ENCODE measurements at places on chromosomes 7 and 10.

GRCh38 chr7:73706126-73707044 lies 13.1 kb downstream of the STX1A start:
- DNase-seq = no peak

DNA sequence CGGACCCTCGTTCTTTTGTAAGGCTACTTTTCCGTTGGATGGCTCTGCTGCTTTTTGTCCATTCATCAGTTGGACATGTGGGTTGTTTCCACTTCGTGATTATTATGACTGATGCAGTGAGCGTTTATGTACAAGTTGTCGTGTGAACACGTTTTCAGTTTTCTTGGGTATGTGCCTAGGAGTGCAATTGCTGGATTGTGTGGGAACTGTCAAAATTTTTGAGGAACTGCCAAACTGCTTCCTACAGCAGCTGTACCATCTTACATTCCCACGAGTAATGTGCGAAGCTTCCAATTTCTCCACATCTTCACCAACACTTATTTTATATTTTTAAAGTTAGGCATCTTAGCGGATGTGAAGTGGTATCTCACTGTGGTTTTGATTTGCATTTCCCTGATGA lies 10.4 kb downstream of the FKBP6 start:
- no peak for DNase-seq

DNA sequence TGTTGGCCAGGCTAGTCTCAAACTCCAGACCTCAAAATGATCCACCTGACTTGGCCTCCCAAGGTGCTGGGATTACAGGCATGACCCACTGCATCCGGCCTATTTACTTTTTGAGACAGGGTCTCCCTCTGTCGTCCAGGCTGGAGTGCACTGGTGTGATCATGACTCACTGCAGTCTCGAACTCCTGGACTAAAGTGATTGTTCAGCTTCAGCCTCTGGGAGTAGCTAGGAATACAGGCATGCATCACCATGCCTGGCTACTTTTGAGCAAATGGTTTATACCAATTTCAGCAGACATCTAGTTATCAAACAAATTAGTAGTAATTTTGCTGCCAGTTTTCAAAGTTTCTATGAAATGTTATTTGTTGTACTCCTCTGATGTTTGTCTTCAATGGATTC lies 2.2 kb upstream of the WAC start:
- no peak for DNase-seq

- DNase-seq = no peak
Measured at GRCh38 chr7:47271749-47272148, 310.2 kb downstream of the TNS3 start.

DNA sequence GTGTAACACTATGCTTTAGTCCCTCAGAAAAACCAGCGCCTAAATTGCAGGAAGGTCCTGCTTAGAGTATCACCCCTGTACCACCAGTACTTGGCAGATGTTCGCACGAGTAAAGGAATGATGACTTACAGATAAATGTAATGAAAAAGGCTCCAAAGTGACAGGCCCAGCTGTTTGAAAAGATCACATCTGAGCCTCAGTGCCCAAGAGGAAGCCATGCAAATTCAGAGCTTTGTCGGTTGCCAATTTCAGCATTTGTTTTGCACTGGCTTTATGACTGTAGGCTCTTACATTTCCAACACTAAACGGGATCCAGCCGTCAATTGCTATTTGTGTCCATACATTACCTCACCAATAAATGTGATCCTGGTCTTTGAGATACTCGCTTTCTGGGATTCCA lies 60.6 kb upstream of the GAD2 start:
- DNase-seq = no peak

GRCh38 chr7:128041203-128041602 lies 10.0 kb upstream of the LRRC4 start:
- no peak for DNase-seq

- DNase-seq = no peak
Measured at GRCh38 chr10:5400468-5401240, 4.0 kb downstream of the TUBAL3 start.

DNA sequence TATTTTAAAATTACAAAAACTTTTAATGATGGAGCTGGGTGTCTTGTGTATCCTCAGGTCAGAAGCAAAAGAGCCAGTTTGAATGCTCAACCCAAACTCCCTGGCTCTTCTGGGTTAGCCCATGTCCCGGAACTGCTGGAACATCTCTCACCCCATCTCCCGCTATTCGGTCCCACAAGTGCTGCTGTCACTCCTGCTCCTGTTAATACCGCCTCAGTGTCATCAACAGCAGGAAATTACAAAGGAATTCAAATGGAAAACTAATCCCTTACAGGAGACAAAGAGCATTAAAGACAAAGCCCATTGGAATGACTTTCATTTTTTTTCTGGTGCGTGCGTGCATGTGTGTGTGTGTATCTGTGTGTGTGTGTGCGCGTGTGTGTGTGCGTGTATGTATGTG lies 112.0 kb upstream of the C7orf33 start:
- no peak for DNase-seq

GRCh38 chr10:11337516-11337915 lies 273.9 kb downstream of the USP6NL start:
- no peak for DNase-seq

GRCh38 chr10:44301781-44302355 lies 83.0 kb downstream of the CXCL12 start:
- no peak for DNase-seq

GRCh38 chr7:108613949-108614381 lies 44.3 kb downstream of the DNAJB9 start:
- no peak for DNase-seq

- no peak for DNase-seq
Measured at GRCh38 chr10:18567343-18567856, 84.0 kb downstream of the NSUN6 start.

Data from mesenteric fat pad (tissue), 1 donor.